ENCODE measurements at places on chromosomes 5 and 9. TPM values are rescaled to one million over a fixed set of nuclear protein-coding genes. Genes with fewer than 3 reads are reported as not detected.

DNA sequence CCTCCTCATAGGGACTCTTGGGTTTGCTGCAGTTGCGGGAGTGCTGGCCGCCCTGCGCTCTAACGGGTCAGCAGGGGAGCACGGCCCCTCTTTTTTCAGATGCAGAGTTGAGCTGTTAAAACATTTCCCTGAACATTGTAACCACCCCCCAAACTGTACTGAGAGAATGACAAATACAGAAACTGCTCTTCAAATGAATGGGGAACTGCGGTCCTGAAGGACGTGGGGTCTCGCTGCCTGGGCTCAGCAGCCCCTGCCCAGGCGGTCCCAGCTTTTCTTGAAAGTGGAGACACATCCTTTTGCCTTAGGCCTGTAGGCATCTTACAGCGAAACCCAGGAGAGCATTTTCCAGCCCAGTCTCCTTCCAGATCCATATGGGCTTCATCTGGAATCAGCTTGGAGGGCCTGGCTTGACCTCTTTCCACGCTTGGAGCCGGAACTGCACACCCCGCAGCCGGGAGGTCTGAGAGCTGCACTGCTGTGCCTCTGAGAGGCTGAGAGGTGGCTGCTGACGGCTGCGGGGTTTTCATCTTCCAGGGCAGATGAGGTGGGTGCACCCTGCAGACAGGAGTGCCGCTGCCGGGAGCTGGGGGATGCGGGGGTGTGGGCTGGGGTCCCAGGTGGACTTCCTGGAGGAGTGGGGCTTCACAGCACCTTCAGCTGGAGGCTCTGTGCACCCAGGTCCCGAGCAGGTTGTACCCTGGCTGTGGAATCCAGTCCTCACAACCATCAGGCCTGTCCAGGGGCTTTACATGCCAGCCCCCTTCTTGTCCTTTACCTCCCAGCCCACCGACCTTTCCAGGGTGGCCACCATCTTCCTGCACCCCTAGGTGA is 1.2 kb upstream of the AGPAT2 start:
- no peak for DNase-seq

- DNase-seq, result no peak
These were observed 22.3 kb downstream of the TTF1 start for GRCh38 chr9:132384376-132384775.

DNA sequence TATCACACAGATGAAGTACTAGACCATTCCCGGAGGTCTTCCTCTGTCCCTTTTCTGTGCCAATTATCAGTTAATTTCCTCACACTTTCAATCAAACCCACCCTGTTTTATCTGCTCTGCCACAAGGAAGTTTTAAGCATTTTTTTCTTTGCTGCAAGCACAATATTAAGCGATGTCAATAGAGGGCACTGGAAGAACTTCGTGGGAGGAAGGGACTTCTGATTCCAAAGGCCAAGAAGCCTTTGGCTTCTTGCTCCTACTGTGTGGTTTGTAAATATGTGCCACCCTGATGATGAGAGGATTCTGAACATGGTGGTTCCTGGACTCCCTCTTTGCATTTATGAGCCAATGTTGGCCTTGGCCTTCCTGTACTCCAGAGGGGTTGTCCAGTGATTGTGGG is 1712.5 kb upstream of the C9orf72 start:
- no peak for DNase-seq

Gene TMEM215
- total RNA-seq, result not detected

GRCh38 chr9:31232485-31232884 is 1152.0 kb upstream of the ACO1 start:
- DNase-seq, result no peak

DNA sequence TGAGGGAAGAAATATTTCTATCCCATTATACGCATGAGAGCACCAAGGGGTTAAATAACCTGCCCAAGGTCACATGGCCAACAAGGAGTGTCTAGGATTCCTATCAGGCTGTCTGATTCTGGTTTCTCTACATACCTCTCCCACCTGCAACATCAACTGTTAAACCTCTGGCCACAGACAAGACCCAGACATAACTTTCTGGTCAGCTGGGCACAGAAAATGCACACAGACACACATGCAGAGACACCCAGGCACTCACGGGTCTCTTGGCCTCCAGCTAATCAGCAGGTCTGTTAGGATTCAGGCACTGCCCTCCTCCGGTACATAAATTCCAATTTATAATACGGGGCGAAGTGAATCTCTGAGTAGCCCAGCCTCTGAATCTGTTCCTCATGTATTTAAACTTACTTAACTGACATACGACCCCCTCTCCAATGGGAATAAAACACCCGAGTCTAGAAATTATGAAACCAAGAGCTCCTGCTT is 1.5 kb downstream of the SEPTIN8 start:
- no peak for DNase-seq

Gene IFNA2
- total RNA-seq, result not detected

GRCh38 chr9:76603448-76603895 is 144.5 kb downstream of the GCNT1 start:
- DNase-seq, result no peak

Gene FCN2
- not detected for total RNA-seq

Gene ORM1
- total RNA-seq, result not detected

- peak; percentile 49 for DNase-seq
These were observed 59.5 kb downstream of the PIK3R1 start for GRCh38 chr5:68274847-68275651.

- no peak for DNase-seq
These were observed 179.7 kb upstream of the FBXL17 start for GRCh38 chr5:108561416-108562204.

DNA sequence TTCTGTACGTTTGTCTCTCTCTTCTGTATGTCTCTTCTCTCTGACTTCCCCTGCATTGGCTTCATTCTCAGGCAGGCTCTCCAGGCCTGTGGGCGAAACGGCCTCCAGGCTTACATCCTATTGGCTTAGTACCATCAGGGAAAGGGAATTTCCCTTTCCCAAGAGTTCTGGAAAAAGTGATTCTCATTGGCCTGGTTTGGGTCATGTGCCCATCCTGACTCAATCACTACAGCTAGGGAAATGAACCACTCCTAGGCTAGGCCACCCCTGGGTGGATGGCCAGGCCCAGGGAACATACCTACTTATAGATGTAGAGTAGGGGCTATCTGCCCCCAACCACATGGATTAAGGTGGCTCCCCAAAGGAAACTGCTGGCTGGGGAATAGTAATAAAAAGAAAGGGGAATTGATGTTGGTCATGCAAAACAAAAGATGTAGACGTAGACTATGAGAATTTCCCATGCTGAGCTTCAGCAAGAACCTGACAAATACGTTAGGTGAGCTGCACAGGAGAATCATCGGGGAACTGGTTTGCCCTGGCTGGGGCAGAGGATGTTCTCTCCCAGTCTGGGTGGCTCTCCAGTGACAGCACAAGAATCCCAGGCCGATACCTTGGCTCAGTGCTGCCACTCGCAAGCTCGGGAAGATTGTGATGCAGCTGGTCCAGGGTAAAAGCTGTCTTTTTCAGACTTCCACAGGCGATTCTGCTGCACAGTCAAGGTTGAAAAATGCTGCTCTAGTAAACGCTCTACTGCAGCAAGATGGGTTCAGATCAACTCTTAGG is 3.7 kb upstream of the EGR1 start:
- DNase-seq, result no peak

DNA sequence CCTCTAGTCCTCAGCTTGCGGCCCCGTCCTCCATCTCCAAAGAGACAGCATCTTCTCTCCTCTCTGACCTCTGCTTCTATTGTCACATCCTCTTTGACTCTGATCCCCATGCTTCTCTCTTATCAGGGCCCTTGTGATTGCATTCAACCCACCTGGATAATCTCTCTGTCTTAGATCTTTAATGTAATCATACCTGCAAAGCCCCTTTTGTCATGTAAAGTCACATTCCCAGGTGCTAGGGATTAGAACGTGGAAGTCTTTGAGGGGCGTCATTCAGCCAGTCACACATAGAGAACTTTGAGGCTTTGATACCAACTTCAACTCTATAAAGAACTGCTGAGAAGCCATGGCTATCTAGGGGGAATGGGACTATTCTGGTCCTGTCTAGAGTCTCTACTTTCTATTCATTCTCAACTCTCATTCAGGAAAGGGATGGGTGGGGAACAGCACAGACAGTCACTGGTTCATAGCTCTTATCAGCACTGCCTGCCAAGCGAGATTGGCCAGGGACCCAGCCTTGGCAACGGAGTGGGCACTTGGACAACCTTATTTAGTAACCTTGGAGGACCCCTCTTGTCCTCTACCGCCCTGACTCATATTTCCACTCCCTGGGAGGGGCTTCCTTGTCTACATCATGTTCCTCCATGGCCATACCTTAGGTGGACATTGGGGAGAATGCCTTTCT is 29.0 kb downstream of the TAS2R1 start:
- no peak for DNase-seq

- DNase-seq, result no peak
These were observed 54.7 kb downstream of the SEMA4D start for GRCh38 chr9:89442981-89443814.

Gene NUTM2F
- not detected for total RNA-seq

Gene TMC1
- not detected for total RNA-seq

Gene SLIT3
- not detected for total RNA-seq

DNA sequence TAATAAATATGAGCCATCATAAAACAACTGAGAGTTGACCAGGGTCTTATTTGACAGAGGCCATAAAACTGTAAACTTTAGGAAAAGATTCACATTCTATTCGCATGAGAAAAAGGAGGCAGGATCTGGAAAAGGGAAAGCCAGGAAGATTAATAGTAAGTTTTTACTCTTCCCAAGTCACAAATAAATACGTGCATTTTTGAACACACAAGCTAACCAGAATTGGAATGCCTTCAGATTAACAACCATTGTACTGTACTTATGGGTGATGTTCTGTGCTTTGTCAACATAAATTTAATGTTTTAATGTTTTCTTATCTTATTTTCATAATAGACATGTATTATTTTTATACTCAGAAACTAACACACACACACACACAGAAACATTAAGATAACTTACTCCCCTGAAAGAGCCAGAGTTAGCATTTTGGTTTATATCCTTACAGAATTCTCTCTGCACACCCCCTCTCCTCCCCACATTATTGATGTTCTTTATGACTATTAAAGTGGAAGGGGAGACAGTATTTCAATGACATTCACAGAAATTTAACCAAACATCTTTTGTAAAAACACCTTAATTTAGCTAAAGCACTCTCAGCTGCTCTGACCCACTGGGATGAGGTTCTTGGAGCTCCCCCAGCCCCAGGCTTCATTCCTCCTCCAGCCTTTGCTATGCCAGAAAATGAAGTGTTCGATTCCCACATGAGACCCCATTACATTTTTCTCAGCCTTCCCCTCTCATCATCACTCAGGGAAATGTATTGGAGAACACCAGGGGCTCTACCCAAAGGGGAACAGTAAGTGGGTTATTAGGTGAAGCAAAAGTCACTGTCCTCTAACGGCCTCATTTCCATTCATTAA is 155.5 kb downstream of the ESM1 start:
- no peak for DNase-seq

GRCh38 chr5:78506261-78507024 is 142.1 kb downstream of the LHFPL2 start:
- DNase-seq, result no peak

Gene PFN3
- total RNA-seq, result not detected

DNA sequence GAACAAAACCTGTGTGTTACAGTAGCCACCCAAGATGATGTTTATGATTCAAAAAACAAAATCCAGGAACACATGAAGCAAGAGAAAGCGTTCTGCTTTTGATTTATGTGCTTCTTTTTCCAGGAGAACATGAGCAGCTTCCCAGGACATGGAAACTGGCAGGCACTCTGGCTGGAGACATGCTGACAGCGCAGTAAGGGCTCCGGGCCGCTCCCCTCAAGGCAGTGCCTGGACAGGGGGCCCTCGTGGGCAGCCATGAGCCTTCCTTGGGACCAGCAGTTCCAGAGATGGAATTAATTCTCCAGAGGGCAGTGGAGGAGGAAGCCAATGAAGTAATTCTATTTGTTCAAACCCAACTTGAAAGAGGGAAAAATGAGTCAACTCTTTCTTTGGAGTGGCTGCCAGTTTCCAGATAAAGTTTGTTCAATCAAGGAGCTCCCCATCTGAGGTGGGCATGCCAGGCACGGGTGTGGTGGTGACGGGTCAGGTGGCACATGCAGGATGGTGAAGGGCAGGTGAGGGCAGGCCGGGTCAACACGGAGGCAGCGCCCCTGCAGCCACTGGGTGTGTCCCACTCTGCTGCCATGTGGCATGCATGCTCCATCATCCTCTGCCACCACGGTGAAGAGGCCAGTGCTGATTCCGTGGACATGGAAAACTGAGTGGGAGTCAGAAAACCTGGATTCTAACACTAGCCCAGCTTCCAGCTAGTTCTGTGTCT is 83.8 kb downstream of the OTULIN start:
- DNase-seq, result no peak

DNA sequence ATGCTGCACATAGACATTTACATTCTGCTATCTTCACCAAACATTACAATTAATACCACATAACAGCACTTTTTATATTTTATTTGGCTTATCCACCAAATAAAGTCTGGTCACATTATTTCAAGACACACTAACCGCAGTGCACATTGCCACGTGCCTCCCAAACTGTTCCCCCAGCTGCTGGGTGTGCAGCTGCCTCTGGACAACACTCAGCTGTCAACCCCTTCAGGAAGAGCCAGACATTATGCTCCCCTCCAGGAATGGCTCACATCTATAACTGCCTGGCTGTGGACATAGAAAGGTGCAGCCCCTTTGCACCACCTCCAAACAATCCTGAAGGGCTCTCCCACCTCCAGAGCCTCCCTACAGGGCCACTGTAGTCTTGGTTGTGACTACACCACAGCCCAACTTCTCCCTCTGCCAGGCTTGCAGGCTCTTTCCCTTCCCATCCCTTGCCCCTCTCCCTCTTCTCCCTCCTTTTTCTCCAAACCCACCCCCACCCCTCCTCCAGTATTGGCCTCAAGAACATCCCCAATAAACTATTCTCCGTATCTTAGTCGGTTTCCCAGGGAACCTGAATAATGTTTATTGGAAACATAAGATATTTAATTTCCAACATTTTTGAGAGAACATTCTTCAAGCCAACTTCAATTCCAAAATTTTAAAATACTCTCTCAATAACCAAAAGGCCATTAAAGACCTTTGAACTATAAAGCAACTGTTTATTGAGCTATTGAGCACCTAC is 372.3 kb downstream of the CTNND2 start:
- no peak for DNase-seq

GRCh38 chr9:89803403-89803802 is 198.6 kb downstream of the GADD45G start:
- DNase-seq, result no peak

GRCh38 chr5:109448838-109449237 is 39.1 kb upstream of the PJA2 start:
- no peak for DNase-seq

DNA sequence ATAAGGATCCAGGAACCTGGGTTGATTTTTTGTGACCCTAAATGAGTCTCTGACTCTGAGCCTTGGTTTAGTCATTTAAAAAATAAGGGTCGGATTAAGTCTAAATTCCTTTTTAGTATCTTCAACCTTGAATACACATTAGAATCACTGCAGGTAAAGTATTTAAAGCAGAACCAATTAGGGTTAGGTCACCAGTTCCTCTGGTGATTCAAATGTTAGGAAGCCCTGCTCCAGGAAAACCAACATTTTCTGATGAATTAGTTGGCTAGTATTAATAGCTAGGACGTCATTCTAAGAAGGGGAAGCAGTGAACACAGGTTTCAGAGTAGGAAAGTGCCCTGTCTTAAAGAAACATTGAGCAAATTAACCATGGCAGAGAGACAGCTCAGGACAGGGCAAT is 31.4 kb upstream of the BRINP1 start:
- DNase-seq, result no peak

- peak; percentile 41 for DNase-seq
These were observed 15.2 kb downstream of the GBGT1 start for GRCh38 chr9:133148199-133149129.

Gene MSX2
- not detected for total RNA-seq

- no peak for DNase-seq
These were observed 5.7 kb downstream of the SPARC start for GRCh38 chr5:151680944-151681427.

Gene RANBP6
- total RNA-seq, result 37.3 TPM

All from naive thymus-derived CD8-positive, alpha-beta T cell (primary cell).